ENCODE measurements at places on chromosomes 5 and 9.

- no peak for DNase-seq
These were observed 131.3 kb downstream of the GABBR2 start for GRCh38 chr9:98577446-98577845.

DNA sequence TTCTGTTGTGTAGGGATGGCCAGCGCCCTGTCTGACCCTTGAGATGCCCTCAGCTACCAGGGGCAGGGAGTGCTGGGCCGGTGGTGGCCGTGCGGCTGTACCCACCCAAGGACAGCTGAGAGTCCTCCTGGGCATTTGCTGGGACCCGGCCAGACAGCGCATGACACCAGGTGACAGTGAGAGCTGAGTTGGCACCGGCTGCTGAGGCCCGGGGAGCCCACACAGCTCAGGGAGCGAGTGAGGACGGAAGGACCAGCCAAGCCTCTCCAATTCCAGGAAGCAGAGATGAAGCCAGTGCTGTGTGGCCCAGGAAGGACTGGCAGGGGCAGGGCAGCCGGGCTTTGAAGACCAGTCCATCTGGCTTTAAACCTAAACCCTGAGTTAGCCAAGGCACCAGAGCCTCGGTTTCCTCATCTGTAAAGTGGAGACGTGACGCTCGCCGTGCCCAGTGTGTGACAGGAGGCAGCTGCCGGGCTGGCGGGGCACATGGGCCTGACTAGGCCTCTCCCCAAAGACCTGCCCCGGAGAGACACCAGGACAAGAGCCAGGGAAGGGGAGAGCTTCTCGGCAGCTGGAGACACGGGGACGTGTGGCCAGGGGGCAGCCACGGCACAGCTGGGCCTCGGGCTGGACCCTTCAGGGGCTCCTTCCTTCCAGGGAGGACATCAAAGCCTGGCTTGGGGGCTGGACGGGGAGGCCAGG lies 3.0 kb upstream of the AGPAT2 start:
- no peak for DNase-seq

DNA sequence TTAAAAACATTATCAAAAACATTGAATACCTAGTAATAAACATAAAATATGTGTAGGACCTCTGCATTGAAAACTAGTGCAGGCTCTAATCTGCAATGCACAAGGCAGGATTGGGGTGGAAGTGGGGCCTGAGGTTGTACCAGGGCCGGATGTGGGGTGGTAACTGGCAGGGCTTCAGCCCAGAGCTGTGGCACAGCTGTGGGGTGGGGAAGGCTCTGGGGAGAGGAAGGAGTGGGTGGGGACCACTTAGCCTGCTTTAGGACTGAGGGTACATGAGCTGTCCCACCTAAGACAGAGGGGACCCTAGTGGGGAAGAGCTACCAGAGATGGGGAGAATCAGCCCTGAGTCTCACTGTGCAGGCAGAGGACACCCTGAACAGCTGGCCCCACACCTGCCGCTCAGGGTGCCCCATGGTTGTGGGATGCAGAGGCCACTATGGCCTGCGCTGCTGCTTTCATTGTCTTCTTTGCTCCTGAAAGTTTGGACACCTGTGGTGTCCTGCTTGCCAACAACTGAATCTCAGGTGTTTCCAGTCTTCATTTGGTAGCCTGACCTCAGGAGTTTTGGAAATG lies 311.4 kb downstream of the TLE4 start:
- DNase-seq, result no peak

- no peak for DNase-seq
These were observed 373.1 kb downstream of the CSNK1G3 start for GRCh38 chr5:123885081-123885480.

- DNase-seq, result no peak
These were observed 131.1 kb downstream of the TLE1 start for GRCh38 chr9:81558091-81558830.

Data from inflammatory macrophage treated with lipopolysaccharide for 4 hours (primary cell).